ENCODE measurements at places on chromosomes 7 and 10.
A peak's percentile ranks its signal among the peaks of the same experiment; 100 is the strongest.

GRCh38 chr7:151669762-151670161 lies 150.1 kb upstream of the RHEB start:
- no peak for DNase-seq

DNA sequence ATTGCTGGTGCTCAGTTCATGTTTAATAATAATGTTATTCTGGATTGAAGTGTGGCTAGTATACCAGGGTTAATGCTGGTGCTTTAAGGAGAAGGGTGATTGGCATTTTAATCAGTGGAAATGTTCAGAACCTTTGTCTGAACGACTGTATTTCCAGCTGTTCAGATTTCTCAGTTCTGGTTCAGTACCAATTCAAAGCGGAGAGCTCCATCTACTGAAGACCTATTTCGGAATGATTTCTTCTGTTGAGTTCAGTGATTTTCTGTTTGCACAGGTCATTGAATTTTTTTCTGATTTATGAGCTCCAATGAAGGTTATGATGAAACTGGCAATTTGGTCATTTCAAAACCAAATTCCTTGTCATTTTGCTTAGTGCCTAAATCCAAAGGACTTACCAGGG lies 160.1 kb downstream of the EXOC4 start:
- no peak for DNase-seq

DNA sequence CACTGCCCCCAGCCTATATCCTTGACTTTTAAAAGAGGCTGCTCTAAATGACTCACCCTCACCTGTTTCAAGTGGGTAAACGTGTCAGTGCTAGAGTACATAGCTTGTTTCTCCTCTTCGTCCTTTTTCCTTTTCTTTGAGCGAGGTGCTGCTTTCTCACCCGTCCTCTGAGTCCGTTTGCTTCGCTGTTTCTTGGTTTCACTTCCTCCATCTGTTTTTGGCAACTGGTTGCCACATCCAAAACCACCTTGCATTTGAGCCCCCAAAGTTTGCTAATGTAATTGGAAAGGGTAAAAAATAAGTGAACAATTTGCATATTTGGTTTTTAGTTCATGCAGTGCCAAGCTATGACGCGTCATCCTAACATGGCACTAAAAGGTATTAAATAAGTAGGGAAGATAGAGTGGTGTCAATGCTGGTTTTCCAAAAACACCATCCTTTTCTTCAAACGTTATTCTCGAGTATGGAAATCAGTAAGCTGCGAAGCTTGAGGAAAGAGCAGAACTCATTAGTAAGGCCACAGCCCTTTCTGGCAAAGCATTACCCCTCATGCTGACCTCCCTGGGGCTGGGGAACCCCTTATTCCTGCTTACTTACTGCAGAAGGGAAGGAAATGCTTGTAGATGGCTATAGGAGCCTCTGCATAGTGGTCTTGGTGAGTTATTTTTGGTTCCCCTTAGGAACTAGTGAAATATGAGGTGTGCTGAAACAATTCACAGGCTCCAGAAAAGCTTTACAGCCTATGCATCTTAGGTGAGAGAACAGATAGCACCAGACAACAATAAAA lies 133.5 kb downstream of the GALNT11 start:
- DNase-seq = no peak

DNA sequence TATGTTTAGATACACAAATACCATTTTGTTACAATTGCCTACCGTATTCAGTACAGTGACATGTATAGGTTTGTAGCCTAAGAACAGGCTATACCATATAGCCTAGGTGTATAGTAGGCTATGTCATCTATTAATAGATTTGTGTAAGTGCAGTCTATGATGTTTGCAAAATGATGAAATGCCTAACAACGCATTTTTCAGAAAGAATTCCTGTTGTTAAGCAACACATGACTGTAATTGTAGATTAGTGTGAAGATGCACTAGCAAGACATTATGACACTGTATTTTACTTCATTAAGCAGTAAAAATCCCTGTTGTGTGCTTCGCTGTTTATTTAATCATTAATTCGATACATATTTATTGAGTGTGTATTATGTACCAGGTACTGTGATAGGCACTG lies 446.0 kb downstream of the SUGCT start:
- DNase-seq = no peak

DNA sequence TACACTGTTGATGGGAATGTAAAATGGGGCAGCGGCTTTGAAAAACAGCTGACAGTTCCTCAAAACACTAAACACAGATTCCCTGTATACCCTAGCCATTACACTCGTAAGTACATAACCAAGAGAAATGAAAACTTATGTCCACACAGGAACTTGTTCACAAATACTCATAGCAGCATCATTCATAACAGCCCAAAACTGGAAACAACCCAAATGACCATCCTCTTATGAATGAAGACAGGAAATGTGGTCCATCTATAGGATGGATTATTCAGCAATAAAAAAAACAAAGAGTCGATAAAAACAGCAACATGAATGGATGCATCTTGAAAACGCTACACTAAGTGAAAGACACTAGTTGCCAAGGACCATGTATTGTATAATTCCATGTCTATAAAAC lies 23.7 kb downstream of the NMT2 start:
- no peak for DNase-seq

DNA sequence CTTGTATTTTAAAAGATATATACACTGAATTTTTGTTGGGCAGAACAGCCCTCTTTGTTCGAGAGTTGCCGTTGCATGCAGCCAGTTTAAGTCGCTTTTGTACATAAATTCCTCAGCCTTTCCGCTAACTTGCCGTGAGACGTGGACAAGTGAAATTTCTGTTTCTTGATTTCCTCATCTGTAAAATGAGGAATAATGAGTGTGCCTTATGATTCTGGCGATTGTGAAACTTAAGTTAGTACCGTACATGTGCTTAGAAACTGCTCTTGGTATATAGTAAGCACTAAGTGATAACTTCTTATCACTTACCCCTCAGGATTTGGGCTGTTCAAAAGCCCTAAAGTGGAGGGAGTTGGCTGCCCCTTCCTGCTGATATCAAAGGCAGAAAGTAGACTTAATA lies 1.4 kb downstream of the CCNJ start:
- no peak for DNase-seq

DNA sequence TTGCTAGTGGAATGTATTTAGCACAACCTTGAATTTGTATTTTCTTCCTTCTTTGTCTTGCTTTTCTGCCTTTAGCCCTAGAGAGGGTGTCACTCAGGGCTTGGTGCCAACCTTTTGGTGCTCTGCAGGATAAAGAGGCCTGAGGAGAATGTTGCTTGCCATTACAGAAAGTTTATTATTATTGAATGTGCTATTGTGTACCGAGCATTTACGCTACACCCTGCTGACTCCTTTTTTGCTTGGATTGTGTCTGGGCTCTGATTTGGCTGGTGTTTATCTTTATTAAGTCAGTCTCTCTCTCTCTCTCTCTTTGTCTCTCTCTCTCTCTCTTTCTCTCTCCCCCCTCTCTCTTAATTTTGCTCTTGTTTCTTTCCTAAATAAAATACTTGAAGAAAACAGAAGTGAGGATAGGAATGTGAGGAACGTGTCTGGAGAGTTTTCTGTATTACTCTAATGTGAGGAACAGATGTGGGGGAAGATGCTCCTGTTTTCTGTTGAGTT lies 284.4 kb upstream of the PHYHIPL start:
- no peak for DNase-seq

- no peak for DNase-seq
These were observed 586 bp downstream of the GCK start for GRCh38 chr7:44188480-44189225.

- no peak for DNase-seq
These were observed 46.3 kb upstream of the PIK3CG start for GRCh38 chr7:106818736-106819135.

DNA sequence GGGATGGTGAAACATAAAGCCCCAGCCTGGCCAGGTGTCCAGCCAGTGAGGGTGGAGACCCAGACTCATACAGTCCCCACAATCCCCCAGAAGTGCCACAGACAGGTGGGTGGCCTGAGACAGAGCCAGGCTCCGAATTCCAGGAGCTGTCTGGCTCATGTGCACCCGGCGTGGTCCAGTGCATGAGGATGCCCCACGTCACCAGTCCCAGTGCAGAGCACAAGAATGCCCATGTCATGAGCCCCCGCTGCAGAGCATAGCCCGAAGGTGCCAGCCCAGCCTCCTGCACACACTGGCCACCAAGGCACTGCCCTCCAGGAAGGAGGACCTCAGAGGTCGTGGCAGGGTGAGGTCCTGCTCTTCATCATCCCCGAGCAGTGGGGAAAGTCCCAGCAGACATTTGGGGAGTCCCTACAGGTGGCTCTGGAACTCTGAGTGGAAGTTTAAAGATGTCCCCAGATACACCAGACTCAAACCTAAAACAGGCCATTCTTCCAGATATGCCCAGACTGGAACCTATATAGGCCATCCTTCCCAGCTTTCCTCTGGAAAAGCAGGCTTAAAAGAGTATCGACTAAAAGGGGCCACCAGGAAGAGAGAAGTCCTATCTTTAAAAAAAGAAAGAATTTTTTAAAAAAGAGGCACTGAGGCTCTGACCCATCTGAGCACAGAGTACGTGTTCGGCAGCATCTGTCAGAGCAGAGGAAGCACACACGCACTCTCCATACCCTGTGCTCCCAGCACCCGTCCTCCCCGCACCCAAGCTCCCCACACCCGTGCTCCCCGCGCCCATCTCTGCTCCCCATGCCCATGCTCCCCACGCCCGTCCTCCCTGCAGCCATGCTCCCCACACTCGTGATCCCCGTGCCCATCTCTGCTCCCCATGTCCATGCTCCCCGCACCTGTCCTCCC lies 11.5 kb downstream of the DIP2C start:
- no peak for DNase-seq

DNA sequence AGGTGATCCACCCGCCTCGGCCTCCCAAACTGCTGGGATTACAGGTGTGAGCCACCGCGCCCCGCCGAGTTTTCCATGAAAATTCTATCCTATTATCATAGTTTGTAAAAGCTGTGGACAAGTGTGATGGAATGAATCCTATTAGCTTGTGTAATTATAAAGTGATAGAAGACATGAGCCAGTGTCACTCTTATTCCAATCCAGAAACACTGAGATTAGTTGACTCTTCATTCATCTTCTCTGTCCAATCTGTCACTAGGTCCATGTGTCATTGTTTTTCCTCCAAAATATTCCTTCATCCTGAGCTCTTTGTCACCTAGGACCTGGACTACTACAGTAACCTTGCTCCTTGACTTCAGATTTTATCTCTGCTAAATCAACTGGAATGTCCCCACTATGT lies 13.5 kb downstream of the FBH1 start:
- no peak for DNase-seq

DNA sequence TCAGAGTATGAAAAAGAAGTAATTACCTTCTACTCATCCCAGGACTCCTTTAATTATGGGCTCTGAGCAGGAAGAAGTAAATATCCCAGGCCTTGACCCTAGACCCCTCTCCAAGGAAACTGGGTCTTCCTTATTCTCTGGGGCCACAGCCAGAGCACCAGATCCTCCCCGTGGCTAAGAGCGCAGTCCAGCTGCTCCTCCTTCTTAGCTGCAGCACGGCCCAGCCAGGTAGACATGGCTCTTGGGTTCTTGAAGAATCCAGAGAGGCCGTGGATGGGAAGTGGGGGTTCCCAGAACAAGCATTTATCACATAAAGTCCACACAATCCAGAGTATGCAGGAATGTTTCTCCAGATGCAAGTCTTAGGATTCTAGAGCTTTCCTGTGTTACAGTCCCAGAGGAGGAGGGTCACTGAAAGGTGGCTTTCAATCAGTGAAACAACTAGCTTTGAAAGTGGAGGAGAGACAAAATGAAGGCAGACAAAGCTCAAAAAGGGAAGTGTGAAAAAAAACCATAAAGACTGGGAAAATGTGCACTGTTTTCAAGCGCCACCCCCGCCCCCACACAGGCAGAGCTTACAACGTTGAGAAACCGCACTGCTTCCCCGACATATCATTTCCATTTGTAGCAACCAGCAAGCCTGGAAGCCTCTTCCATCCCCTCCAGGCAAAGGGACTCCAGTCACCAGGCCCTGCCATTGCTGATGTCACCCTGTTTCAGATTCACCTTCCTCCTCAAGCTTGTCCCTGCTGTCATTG lies 396.5 kb upstream of the MKI67 start:
- no peak for DNase-seq

GRCh38 chr10:130014263-130015074 lies 50.4 kb upstream of the EBF3 start:
- no peak for DNase-seq

DNA sequence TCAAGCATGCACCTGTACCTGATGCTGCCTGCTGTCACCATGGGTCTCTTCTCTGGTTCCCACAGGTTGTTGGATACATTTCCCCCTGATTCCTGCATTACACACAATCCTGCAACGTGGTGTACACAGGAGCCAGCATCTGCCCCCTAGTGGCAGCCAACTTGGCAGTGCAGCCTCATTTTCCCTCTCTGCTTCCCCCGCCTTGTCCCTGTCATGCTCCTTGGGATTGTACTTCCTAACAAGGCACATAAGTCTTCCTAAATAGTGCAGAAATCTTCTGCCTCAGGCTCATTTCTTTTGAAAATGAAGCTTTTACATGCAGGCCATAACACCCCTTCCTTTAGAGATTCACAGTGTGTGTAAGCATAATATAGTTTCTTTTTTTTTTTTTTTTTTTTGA lies 387.5 kb downstream of the CCSER2 start:
- no peak for DNase-seq

DNA sequence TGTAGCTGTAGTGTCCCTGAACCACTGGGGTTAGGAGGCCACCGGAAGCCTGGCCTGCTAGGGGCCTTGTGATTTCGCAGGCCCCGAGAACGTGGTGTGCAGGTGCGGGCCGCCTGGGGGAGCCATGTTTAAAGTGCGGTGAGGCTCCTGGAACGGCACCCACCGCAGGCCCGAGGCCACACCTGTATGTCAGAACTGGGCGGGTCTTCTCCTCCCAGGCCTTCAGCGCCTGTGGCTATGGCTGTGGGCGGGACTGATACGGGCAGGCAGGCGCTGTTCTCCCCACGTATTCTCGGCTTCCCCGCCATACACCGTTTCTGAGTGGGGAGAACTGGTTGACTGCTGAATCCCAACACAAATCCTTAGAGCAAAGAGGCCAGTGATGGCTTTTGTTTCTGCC lies 74.8 kb downstream of the DNAJB6 start:
- peak; percentile 39 for DNase-seq

- DNase-seq = no peak
These were observed 95.5 kb upstream of the GTF2I start for GRCh38 chr7:74561898-74562613.

DNA sequence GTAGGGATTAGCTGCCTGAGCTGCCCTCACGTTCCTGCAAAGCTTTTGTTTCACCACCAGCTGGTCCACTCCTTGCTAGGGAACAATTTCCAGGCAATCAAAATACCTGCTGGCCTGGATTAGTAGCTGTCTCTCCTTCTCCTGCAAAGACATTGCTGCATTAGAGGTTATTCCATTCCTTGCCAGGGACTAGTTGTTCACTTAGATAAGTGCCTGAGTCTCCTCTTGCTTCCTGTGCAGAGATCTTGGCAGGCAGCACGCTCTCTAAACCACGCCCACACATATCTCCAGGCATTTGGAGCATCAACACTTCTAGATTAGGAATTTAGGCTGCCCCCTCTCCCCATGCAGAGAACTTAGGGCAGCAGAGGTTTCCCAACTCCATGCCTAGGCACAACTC lies 150.4 kb upstream of the SMIM30 start:
- DNase-seq = no peak
